ENCODE measurements at places on chromosomes 2 and 18. TPM values are rescaled to one million over a fixed set of nuclear protein-coding genes. Genes with fewer than 3 reads are reported as not detected.

GRCh38 chr18:62526098-62527025, 3.5 kb downstream of the ZCCHC2 start:
- peak; percentile 79 for DNase-seq

- DNase-seq: no peak
Measured at GRCh38 chr2:224670203-224670602, 46.0 kb downstream of the CCDC195 start.

- DNase-seq: no peak
Measured at GRCh38 chr2:47675196-47675825, 107.6 kb upstream of the MSH6 start.

DNA sequence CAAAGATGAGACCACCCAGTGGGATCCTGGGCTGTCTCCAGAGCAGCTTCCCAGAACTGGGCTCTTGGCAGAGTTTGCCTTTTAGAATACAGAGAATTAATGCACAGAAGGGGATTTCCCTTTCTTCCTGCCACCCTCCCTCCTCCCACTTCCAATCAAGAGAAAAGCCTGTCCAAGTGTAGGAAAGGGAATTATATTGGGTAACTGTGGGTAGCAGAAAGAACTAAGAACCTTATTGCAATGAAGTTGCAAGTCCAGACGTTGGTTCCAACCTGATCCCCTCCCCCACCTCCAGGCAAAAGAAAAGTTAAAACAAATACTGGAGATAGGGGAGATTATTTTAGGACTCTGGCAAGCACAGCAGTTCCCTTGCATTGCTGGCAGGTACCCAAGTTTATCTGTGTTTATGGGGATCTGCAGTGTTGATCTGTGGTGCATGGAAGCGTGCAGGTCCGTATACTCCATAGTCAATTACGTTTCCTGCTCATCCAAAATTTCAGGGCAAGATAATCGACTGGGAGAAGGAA, 114.3 kb downstream of the PRKCE start:
- DNase-seq: peak; percentile 57

DNA sequence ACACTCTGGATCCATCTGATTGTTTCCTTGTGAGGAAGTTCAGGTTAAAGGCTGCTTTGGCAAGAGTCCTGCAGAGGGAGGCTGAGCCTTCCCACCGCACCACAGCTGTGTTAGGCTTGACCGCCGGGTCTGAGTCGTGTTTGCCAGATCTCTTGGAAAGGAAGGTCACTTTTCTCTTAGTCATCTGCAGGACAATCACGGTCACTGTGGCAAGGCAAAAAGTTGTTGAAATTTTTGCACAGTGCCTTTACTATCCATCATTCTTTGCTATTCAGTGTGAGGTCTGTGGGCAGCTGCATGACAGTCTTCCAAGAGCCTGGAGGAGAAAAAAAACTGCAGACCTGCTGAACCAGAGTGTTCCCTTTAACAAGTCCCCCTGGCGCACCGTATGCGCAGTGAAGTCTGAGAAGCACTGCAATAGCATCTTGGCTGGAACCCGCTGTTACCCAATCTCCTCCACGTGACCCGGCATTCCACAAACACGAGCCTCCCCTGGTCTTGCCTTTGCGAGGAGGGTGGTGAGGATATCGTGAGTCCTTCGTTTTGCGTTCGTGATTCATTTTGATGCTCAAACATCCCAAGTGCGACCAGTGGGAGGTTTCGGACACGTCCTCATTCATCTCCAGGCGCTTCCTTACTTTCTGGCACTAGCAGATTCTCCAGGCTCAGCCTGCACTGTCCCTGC, 23.0 kb downstream of the BIN1 start:
- DNase-seq: peak; percentile 89

The CDH2 gene
- 0.16 TPM for total RNA-seq

The SLC20A1 gene
- 77.2 TPM for total RNA-seq
